ENCODE measurements at places on chromosomes 4 and X.

- no peak for DNase-seq
Measured at GRCh38 chr4:187276736-187277408, 553.2 kb upstream of the FAT1 start.

DNA sequence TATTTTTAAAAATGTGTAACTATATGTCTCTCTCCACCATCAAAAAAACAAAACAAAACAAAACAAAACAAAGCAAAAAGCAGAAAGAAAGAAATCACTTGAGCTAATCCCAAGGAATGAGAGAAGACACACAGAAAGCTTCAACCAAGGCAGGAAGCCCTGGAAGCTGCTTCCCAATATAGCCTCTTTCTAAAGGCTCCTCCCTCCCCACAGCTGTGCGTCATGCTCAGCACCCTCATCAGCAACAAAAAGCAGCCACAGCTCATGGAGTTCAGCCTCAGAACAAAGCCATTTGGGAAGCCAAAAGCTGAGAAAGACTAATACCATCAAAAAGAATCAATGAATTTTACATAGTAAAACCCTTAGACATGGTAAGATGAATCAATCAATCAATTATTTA is 501.6 kb upstream of the SMIM31 start:
- no peak for DNase-seq

- DNase-seq: no peak
Measured at GRCh38 chr4:61201561-61201960, 1.4 kb downstream of the ADGRL3 start.

GRCh38 chr4:8266088-8266487 is 3.5 kb upstream of the HTRA3 start:
- no peak for DNase-seq

DNA sequence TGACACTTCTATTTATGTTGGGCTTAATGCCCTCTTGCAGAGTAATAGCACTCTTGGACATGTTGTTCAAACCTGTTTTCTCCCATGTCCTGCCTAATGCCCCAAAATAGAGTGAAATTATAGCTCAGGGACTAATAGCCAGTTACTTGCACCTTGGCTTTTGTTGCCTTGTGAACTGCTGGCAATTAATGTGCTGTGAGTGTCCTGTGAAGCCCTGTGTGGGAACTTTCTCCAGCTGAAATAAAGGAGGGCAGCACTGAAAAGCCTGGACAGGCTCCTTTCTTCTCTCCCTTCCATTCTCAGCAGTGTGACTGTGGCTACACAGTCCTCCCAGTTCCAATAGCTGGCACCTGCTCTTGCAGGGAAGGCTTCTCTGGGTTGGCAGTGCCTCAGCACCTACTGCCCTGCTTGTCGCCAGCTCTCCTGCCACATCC is 72.4 kb downstream of the DCLK2 start:
- DNase-seq: peak; percentile 41

GRCh38 chrX:39470588-39471407 is 627.0 kb downstream of the BCOR start:
- DNase-seq: no peak

DNA sequence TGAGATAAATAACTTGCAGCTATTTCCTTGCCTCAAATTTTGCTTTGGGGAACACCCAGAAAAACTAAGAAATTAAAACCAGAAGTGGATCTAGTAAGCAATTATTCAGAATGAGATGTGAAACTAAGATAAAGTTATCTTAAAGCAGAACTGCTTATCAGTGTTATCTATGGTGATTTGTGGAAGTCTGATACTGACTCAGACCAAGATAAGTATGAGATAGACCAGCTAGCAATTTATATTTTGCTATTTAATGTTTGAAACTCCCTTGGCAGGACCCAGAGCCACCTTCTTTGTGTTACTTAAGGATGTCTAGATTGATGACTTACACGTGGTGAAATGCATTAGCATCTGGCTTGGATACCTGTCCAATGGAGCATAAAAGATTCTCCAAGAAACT is 368.1 kb downstream of the EPHA5 start:
- DNase-seq: no peak

DNA sequence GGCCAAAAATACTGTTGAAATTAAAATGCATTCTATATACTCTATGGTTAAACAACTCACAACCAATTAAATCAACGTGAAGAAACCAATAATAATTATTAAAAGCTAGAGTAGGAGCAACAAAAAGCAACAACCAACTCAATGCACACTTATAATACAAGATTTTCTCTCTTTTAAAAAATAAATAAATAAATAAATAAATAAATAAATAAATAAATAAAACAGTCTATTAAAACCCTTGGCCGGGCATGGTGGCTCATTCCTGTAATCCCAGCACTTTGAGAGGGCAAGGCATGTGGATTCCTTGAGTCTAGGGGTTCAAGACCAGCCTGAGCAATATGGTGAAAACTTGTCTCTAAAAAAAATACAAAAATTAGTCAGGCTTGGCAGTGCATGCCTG is 62.7 kb downstream of the ENOX2 start:
- DNase-seq: no peak

GRCh38 chr4:38313999-38314561 is 349.9 kb upstream of the KLF3 start:
- no peak for DNase-seq

GRCh38 chr4:130359542-130359941 is 1263.6 kb downstream of the C4orf33 start:
- DNase-seq: no peak

DNA sequence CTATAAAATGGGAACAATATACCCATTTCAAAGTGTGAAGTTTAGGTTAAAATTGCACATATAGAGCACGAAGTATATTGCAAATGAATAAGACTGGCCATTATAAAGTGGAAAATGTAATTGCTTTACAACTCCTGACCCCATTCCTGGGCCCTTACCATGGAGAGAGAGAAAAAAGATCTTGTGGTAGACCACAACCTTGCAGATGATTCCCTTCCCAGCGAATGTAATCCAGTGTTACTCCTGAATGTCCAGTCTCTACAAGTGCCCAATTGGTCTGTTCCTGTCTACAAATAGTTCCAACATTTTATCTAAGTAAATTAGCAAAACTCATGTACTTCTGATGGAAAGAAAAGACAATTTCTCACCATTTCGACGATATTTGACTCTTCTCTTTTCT is 184.1 kb upstream of the LNX1 start:
- DNase-seq: no peak

DNA sequence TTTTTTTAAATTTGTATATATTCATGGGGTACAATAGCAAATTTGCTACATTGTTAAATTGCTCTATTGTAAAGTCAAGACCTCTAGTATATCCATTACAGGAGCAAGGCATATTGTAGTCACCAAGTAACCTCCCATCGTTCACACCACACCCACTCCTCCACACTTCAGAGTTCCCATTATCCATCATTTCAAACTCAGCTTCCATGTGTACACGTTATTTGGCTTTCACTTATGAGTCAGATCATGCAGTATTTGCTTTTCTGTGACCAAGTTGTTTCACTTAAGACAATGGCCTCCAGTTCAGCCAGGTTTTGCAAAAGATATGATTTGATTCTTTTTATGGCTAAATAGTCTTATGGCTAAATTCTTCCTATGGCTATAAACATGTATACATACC is 2614.2 kb downstream of the PCDH7 start:
- no peak for DNase-seq

- DNase-seq: no peak
Measured at GRCh38 chr4:185587427-185588161, 52.3 kb upstream of the PDLIM3 start.

GRCh38 chr4:185437809-185438208 is 12.0 kb upstream of the UFSP2 start:
- no peak for DNase-seq

GRCh38 chr4:105967058-105967658 is 71.9 kb downstream of the NPNT start:
- DNase-seq: no peak

DNA sequence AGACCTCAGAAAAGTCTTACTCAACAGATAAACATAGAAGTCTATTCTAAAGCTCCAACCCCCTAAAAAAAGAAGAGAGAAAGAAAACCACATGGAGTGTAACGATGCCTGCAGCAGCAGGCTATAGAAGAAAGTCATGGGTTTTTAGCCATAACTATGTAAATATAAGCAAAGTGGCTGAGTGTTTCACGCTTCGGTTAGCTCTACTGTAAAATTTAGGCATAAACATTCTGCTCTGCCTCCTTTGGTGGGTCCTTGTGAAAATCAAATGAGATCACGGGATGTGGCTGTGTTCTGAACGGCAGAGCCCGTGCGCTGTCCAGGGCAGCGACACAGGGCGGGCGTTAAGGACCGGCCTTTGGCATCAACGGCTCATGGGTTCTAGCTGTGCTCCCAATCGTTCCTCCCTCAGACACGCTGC is 78.4 kb downstream of the IRF2 start:
- no peak for DNase-seq

- DNase-seq: no peak
Measured at GRCh38 chrX:131217989-131218388, 71.1 kb downstream of the IGSF1 start.

GRCh38 chrX:133444196-133444595 is 28.9 kb upstream of the GPC4 start:
- DNase-seq: no peak

GRCh38 chr4:112550728-112551127 is 34.7 kb upstream of the NEUROG2 start:
- no peak for DNase-seq

DNA sequence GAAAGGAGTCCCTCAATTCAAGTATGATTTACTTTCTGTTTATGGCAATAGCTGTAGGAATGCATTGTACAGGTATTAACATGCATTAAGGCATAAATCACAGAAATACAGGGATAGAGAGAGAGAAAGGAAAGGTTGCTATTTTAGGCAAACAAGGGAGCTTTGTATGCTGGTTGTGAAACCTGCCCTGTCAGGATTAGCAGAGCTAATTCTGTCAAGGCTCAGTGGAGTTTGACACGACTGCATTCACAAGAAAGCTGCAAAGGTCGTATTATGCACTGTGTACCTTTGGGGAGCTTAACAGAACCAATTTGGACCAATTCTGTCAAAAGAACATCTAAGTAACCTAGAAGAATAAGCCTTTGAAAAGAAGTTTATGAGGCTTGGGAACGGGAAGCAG is 239.3 kb downstream of the GRIA2 start:
- no peak for DNase-seq

DNA sequence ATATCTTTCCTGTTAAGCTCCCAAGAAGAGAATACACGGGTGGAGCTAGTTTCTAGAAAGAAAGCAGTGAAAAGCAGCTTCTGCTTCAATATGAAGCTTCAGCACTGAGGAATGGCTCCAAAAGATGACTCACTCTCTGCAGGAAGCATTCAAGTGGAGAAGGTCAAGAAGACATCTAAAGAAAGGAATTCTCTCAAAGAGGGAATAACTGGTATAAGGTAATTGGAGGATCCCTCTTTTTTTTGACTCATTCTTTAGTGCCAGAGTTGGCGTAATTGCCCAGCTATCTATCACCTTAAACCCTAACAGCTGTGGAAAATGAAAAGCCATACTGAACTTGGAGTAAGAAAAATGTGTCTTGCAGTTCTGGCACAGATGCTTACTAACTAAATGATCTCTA is 3.5 kb downstream of the EDA2R start:
- no peak for DNase-seq

DNA sequence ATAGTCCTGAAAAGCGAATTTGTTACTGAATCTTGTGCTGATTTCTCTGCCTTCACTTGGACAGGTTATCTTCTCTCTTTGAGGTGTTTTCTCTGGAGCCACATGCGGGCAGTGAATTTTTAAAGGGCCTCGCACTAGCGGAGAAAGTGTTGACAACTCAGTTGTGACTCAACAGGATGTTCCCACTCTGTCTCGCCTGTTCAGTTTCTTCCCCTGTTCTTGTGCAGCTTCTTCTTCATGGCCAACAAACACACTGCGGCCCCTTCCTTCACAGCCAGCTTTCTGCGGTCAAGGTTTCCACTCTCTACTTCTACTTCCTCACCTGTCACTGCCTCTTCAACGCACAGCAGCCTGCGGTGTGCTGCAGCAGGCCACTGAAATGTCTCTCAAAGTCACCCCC is 1.1 kb upstream of the SHROOM4 start:
- no peak for DNase-seq

DNA sequence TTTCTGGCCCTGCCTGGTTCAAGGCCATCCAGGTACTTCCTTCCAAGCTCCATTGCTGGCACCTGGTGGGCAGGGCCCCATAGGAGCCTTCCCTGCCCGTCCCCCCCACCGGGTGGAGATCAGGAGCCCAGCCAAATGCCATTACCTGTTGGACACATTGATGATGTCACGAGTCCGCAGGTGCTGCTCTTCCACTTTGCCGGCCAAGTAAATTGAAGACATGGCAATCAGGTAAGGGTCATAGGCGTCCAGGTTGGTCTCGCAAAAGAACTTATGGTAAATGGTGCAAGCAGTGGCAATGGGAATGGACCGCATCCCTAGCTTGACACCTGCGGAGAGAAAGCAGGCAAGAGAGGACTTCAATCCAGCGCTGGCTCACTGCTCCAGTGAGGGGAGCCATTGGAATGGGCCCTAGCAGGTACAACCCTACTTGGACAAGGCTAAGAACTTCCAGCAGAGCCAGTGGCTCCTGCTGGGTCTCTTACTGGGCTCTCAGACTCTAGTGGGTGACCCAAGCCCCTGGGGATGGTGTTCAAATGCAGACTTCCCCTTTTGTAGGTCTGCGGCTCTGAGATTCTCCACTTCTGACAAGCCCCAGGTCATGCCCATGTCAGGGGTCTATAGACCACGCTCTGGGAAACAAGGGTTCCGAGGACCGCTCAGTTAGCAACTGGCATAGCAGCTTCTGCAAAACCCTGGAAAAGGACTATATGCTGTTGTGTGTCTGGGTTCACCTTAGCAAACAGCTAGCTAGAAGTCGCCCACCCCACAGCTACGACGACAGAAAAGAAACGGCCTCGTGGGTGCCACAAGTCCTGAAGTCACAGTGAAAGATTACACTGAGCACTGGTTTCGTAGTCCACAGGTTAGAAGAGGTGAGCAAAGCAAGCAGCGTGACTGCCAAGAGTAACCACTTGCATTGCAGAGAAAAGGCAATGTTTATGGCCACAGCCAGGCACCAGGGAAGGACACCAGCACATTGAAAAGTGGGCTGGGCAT is 2.8 kb downstream of the CCNQ start:
- DNase-seq: no peak
